HCT116 (cell line): ENCODE measurements at places on chromosomes 16 and 17.

DNA sequence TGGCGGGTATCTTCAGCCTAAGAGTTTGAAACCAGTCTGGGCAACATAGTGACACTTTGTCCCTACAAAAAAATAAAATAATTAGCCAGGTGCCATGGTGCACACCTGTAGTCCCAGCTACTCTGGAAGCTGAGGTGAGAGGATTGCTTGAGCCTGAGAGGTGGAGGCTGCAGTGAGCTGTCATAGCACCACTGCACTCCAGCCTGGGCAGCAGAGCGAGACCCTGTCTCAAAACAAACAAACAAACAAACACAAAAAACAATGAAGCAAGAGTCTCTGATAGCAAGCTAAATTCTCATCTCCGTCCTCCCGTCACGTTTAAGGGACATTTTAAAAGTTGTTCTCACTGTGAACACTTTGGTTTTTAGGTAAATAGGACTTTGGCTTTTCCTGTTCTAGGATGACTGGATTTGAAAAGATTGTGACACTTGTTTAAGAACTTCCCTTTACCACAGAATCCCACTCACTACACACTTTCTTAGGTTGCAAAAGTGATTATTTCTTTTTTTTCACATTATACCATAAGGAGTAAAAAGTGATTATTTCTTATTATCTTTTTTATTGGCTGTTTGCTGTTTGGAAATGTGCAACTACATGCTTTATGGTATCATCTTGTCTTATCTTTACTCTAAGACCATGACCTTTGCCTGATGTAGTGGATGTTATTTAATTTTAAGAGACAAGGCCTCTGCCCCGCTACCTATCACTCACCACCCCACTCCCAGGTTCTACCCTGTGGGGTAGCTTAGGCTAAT is 4.4 kb upstream of the ERN1 start:
- no peak overlapping the region for H3K27ac ChIP-seq
- no peak for DNase-seq
- H3K36me3 ChIP-seq, result no peaks in the 10 kb centered on the region
- no peaks in the 10 kb centered on the region for H3K27me3 ChIP-seq
- H3K4me3 ChIP-seq, result no peak overlapping the region
- peaks cover 8% of the 10 kb centered on the region for H3K4me1 ChIP-seq

- peaks cover 23% of the 10 kb centered on the region for H3K4me1 ChIP-seq
- H3K27me3 ChIP-seq, result no peaks in the 10 kb centered on the region
Observed at GRCh38 chr17:58517378-58517927, 3.0 kb upstream of the MTMR4 start.

- no peak overlapping the region for H3K4me3 ChIP-seq
- H3K27ac ChIP-seq, result no peak overlapping the region
- no peaks in the 10 kb centered on the region for H3K4me1 ChIP-seq
- no peaks in the 10 kb centered on the region for H3K36me3 ChIP-seq
- DNase-seq, result no peak
Observed at GRCh38 chr16:56889206-56889605, 24.2 kb downstream of the SLC12A3 start.

GRCh38 chr16:8958344-8959167 is 5.2 kb downstream of the USP7 start:
- no peak for DNase-seq
- H3K4me1 ChIP-seq, result peaks cover 27% of the 10 kb centered on the region; the same call in 1 of the 2 replicates
- no peak overlapping the region for H3K4me3 ChIP-seq
- no peaks in the 10 kb centered on the region for H3K27me3 ChIP-seq
- H3K36me3 ChIP-seq, result no peaks in the 10 kb centered on the region

DNA sequence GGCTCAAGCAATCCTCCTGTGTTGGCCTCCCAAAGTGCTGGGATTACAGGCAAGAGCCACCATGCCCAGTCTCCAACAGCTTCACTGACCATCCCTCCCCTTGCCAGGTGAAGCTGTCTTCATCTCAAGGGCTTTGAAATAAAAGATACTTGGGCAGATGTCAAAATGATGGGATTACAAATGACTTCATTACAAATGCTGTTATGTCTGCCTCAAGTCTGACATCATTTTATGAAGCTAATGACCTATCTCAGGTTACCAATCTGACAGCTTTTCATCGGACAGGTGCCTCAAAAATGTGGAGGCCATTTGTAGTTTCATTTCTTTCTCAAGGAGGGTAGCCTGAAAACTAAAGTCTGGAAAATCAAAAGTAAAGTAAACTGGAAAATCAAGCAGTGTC is 323.7 kb upstream of the TBX2 start:
- no peak overlapping the region for H3K27ac ChIP-seq
- DNase-seq, result no peak
- no peaks in the 10 kb centered on the region for H3K36me3 ChIP-seq
- H3K4me1 ChIP-seq, result no peaks in the 10 kb centered on the region
- H3K27me3 ChIP-seq, result no peaks in the 10 kb centered on the region
- H3K4me3 ChIP-seq, result no peak overlapping the region

DNA sequence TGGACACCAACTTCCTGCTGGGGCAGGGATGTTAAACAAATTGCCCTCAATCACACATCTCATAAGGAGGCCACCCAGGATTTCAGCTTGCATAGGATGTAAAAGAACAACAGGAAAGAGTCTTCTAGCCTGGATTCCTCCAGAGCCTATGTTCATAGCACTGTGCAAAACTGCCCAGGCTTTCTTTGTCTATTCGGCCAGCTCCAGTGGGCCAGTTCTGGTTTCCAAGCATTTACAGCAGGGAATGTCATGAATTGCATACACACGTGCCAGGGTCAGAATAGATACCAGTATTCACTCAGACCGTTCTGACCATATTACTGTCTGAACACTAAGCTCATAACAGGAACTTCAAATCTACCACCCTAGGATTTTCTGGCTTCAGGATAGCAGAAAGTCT is 273.2 kb downstream of the CDH8 start:
- H3K36me3 ChIP-seq, result no peaks in the 10 kb centered on the region
- no peak overlapping the region for H3K27ac ChIP-seq
- H3K27me3 ChIP-seq, result no peaks in the 10 kb centered on the region

GRCh38 chr16:303760-304505 is 21.0 kb downstream of the PDIA2 start:
- H3K36me3 ChIP-seq, result no peaks in the 10 kb centered on the region
- H3K4me3 ChIP-seq, result no peak overlapping the region
- no peaks in the 10 kb centered on the region for H3K4me1 ChIP-seq
- no peak overlapping the region for H3K27ac ChIP-seq
- no peak for DNase-seq
- no peaks in the 10 kb centered on the region for H3K27me3 ChIP-seq

- no peak for DNase-seq
- no peaks in the 10 kb centered on the region for H3K36me3 ChIP-seq
- H3K4me3 ChIP-seq, result no peak overlapping the region
Observed at GRCh38 chr16:81832801-81833547, 53.9 kb downstream of the PLCG2 start.

DNA sequence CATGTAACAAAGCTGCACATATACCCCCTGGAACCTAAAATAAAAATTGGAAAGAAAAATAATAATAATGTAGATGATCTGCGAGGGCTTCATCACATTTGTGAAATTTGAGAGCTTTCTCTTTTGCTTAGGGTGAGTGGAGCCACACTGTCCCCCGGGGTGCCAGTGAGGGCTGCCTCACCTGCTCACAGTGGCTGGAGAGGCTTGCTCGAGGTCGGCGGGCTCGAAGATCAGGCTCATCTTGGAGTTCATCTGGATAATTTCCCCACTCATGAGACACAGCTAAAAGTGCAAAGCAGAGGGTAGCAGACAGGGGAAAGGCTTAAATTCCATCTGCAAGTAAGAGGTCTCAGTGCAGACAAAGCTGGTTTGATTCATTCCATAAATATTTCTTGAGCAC is 123.8 kb downstream of the DNAH3 start:
- no peak for DNase-seq
- H3K27me3 ChIP-seq, result no peaks in the 10 kb centered on the region
- no peak overlapping the region for H3K4me3 ChIP-seq
- no peaks in the 10 kb centered on the region for H3K4me1 ChIP-seq

GRCh38 chr16:87834005-87834667 is 35.2 kb downstream of the SLC7A5 start:
- DNase-seq, result no peak
- no peak overlapping the region for H3K27ac ChIP-seq
- no peak overlapping the region for H3K4me3 ChIP-seq
- H3K36me3 ChIP-seq, result peaks cover 53% of the 10 kb centered on the region

DNA sequence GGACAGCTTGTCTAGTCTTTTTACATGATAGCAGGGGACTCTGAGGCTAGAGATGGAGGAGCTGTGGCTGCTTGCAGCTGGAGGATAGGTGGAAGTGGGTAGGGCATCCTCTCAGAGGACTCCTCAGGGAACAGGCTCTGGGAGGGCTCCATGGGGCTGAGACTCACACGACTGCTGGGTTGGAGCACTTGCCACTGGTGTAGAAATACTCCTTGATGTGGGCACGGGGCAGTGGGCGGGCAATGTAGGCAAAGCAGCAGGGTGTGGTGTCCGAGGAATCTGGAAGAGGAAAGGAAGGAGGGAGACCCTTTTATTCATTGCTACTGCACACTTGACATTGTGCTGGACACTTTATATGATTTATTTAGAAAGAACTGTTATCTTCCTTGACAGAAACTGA is 1.8 kb downstream of the CCL5 start:
- no peak for DNase-seq
- H3K27ac ChIP-seq, result no peak overlapping the region
- no peaks in the 10 kb centered on the region for H3K4me1 ChIP-seq
- no peaks in the 10 kb centered on the region for H3K27me3 ChIP-seq

DNA sequence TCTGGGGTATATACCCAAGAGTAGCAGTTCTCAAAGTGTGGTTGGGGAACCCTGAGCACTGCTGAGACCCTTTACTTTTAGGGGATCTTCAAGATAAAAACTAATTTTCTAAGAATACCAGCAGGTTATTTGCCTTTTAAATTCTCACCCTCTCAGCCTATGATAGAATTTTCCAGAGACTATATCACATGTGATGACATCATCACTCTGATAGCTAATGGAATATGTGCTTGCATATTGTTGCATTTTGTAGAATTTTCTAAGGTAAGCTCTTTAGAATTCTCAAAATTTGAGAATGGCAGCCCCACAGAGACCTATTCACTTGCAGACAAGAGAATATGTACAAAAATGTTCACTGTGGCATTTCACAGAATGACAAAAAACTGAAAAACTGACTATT is 181.1 kb downstream of the MYO1D start:
- no peaks in the 10 kb centered on the region for H3K36me3 ChIP-seq
- no peak overlapping the region for H3K4me3 ChIP-seq
- H3K27ac ChIP-seq, result no peak overlapping the region
- no peaks in the 10 kb centered on the region for H3K27me3 ChIP-seq

DNA sequence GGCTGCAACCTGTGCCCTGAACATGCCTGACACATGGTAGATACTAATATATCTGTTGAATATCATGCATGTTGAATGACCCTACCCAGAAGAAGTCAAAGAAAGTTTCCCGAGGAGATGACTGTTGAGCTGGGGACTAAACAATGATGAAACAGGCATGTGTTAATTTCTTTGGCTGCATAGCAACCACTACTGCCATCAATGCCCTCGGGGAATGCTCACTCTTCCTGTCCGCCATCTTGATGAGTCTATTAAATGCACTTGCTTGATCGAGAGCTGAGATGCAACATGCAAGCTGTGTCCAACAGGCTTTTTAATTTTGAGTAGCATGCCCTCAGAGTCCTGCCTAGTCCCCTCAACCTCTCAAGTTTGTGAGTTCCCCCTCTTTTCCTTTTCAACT is 31.3 kb downstream of the GRIN2A start:
- no peaks in the 10 kb centered on the region for H3K36me3 ChIP-seq
- DNase-seq, result no peak
- peaks cover 7% of the 10 kb centered on the region; the same call in 1 of the 2 replicates for H3K27me3 ChIP-seq
- H3K4me3 ChIP-seq, result no peak overlapping the region

GRCh38 chr17:73814075-73814474 is 169.8 kb upstream of the SDK2 start:
- H3K36me3 ChIP-seq, result no peaks in the 10 kb centered on the region
- peaks cover 18% of the 10 kb centered on the region for H3K27me3 ChIP-seq
- H3K4me3 ChIP-seq, result no peak overlapping the region
- no peak for DNase-seq

- no peak overlapping the region for H3K27ac ChIP-seq
- no peaks in the 10 kb centered on the region for H3K36me3 ChIP-seq
- no peak overlapping the region for H3K4me3 ChIP-seq
- no peaks in the 10 kb centered on the region for H3K4me1 ChIP-seq
- no peaks in the 10 kb centered on the region for H3K27me3 ChIP-seq
Observed at GRCh38 chr17:284676-285355, 67.8 kb downstream of the RPH3AL start.

- no peak for DNase-seq
- no peaks in the 10 kb centered on the region for H3K27me3 ChIP-seq
- peaks cover 1% of the 10 kb centered on the region; the same call in 1 of the 2 replicates for H3K4me1 ChIP-seq
- no peak overlapping the region for H3K27ac ChIP-seq
Observed at GRCh38 chr17:49841548-49841947, 6.3 kb downstream of the TAC4 start.

DNA sequence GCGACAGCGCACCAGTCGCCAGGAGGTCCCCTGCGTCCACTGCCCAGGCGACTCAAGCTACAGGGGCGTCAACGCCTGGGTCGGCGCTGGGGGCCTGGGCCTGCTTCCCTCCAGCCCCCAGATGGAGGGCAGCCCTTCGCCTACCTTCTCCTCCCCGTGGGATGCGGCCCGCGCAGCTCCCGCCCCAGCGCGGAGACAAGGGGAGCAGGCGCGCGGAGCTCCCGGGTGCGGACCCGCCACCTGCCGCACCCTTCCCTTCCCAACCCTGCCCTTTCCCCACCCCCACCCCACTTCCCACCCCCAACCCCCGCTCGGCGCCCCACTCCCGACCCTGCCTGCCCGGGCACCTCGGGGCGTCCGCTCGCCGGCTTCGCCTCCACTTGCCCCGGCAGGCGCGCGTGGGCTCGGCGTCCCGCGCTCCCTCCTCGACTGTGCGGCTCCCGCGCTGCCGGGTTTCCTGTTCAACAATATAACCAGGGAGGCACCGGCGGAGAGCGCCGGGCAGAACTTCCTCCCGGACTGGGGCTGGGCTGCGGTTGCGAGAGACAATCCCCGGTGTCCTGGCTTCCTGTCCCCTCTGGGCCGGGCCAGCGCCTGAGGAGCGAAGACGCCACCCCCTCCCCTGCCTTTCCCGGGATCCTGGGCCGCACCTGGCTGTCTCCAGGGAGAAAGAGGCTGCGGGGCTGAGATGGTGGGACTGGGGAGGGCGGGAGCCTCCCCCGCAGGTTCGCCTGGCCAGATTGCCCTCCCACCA is at the start of gene ARHGAP27:
Gene ARHGAP27 (minus strand): TSS at position 466 of the 754 bp plus-strand sequence. CDS start 2,591 bp downstream, outside the sequence.
- no peaks in the 10 kb centered on the region for H3K36me3 ChIP-seq
- DNase-seq, result no peak
- H3K27ac ChIP-seq, result peak within 1 kb of the TSS; percentile 51; the same call in 1 of the 2 replicates
- H3K4me1 ChIP-seq, result peaks cover 10% of the 10 kb centered on the region
- H3K27me3 ChIP-seq, result no peaks in the 10 kb centered on the region

GRCh38 chr16:22272870-22273650 is 24.1 kb upstream of the POLR3E start:
- no peak for DNase-seq
- H3K4me1 ChIP-seq, result no peaks in the 10 kb centered on the region
- H3K27me3 ChIP-seq, result no peaks in the 10 kb centered on the region

DNA sequence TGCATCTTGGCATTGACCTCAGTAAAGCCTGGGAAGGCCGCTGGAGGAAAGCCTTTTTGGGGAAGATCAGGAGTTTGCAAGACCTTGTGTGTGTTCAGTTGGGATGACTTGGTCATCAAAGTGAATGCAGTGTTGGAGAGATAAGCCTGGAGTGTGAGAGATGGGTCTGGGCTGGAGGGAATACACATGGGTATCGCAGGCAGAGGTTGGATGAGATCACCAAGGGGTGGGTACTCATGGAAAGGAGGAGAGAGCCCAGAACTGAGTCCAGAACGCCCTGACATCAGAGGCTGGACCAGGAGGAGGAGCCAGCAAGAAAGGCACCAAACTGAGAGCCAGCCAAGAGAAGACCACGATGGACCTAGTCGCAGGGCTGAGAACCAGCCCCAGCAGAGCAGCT is 35.2 kb downstream of the SDK2 start:
- no peak for DNase-seq
- H3K36me3 ChIP-seq, result no peaks in the 10 kb centered on the region
- H3K4me1 ChIP-seq, result 0 out of 2 replicates have a peak, but pooled peaks cover 1% of the 10 kb centered on the region
- no peak overlapping the region for H3K4me3 ChIP-seq
